ENCODE measurements at places on chromosomes 16 and 17.

- no peak for DNase-seq
Measured at GRCh38 chr17:28684963-28685362, 23.0 kb downstream of the SUPT6H start.

GRCh38 chr16:90016339-90016950 lies 2.8 kb downstream of the DBNDD1 start:
- DNase-seq: no peak

DNA sequence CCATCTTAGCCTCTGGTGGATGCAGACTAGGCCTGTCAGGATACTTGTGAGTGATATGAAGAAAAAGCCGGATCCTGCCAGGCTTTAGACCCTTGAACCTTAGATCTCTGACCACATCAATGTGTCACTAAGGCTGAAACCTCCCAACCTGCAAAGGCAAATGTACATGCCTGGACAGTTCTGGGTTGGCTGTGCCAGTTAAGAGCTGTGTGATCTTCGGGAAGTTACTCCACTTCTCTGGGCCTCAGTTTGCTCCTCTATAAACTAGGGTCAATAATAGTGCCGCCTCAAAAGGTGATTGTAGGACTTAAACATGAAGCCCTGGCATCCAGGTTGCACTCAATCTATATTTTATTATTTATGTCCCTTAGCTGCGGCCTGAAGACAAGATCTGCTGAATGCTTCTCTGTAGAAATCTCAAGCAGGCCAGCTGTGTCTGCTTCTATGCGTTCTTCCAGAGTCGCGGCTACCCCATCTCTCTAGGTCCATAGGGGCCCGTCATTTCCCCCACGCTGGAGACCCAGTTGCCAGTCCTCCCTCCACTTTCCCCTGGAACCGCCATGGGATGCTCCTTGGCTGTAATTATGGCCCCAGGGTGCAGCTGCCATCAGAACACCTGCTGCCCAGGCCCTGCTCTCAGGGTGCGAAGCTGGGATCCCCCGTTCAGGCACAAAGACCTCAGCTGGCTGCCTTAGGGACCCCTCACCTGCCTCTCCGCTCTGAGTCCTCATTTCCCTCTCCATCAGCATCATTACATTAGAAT lies 50.2 kb downstream of the AKAP1 start:
- DNase-seq: no peak

DNA sequence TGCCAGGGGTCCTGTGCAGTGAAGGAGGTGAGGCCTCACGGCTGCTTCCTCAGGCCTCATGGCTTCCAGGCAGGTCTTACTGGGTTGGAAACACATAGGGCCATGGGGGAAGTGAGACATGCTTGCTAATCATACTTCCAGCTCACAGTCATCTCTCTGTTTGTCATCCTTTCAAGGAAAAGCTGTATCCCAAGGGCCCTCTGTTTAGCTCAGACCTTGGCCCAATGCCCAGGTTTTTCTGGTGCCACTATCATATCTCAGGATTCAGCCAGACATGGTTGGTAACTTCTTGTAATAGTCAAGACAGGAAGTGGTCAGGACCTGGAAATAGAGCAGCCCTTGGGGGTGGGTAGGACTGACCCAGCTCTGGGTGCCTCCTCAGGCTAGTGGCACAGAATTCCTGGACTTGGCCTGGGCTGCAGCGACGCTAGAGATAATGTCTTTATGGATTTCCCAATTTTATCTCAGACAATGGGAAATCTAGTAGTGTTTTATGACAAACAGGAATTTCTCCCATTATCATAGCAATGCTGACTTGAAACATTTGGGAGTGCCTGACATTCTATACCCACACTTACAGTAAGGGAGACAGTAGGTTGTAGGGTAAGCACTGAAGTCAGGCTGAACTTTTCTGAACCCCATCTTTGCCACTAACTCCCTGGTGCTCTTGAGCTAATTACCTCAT lies 13.5 kb upstream of the ITGB3 start:
- DNase-seq: peak; percentile 57

DNA sequence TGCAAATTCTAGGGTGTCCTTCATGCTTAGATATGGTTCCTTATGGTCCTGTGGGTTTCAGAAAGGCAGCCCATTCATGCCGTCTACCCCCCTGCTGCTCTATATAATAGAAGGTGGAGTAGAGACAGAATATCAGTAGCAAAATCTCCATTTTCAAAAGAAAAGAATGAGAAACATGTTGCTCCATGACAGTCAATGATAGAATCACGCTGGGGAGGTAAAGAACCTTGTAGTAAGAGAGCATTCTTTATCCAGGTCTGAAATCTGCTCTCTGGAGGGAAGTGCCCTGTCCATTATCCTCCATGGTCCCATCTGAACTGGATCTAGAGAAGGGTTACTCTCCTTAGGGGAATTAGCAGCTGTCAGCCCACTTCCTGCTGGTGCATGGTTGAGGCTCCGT lies 272.8 kb downstream of the WWOX start:
- no peak for DNase-seq

DNA sequence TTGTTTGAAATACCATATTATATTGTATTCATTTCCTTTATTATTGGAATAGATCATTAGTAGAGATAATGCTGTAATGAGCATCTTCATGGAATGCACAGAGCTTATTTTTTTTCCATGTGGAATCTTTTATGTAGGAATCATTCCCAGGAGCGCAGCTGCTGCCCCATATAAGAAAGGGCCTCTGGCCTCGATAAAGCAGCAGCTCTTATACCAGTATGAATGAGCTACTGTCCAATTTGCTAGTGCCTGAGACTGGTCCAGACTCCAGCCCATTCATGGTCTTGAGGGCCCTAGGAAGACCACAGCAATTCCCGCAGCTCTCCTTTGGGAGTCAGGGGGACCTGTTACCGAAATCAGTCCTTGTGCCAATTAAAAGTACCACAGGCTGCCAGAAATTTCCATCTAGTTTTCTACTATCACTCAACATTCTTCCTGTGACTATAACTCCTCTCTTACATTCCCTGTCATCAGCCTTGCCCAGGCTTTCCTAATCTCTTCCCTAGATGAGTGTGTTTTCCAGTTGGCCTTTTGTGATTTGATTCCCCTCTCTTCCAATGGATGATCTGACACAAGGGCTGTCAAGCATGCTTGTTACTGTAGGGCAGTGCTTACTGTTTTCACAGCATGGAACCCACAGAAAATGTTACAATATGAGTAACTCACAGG lies 1.9 kb downstream of the ZNF843 start:
- no peak for DNase-seq

- DNase-seq: no peak
Measured at GRCh38 chr17:27354491-27355081, 60.7 kb downstream of the WSB1 start.

GRCh38 chr16:74817851-74818250 lies 43.2 kb upstream of the FA2H start:
- no peak for DNase-seq

GRCh38 chr17:81508639-81509206 lies 3.9 kb downstream of the ACTG1 start:
- no peak for DNase-seq

DNA sequence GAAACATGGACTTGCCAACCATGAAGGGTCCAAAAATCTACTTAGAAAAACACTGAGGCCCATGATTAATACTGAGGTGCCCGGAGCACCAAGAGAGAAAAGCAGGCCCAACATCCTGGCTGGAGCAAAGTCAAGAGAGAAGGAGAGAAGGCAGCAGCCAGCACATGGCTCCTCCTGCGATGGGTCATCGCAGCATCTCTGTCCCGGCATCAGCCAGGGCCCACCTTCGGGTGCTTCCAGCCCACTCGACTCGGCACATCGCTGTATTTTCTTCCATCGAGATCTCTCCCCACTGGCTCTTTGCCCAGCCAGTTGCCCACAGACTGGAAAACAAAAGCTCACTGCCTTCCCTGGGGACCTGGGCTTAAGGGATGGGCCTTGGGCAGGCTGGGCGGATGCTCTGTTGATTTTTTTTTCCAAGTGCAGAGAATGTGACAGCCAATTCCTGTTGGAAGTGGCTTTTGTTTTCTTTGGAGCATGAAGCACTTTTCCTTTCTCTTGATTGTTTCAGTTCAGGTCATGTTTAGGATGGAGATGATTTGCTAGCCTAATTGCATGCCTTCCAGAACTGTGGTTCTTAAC lies 58.1 kb downstream of the CYB5B start:
- DNase-seq: no peak

- peak; percentile 58 for DNase-seq
Measured at GRCh38 chr17:27245230-27245696, 48.7 kb upstream of the WSB1 start.

- no peak for DNase-seq
Measured at GRCh38 chr17:17774009-17774881, 62.5 kb downstream of the SREBF1 start.

GRCh38 chr17:79840989-79841286 lies 1.7 kb upstream of the CBX4 start:
- DNase-seq: no peak

DNA sequence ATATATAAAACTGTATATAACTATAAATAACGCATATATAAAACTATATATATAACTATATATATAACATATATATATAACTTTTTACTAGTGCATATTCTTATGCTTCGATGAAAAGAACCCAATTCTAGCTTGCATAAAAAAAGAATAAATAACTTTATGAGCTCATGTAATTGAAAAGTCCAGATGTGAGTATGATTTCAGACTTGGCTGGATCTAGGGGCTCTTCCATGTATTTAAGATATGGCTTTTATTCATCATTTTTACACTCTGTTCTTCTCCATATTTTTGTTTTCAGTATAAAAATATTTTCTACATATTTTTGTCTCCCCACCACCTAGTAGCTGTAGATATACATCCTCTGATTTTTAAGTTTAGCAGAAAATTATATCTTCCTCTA lies 417.5 kb downstream of the CDH11 start:
- no peak for DNase-seq

- no peak for DNase-seq
Measured at GRCh38 chr17:80732268-80732667, 187.6 kb downstream of the RPTOR start.

- DNase-seq: no peak
Measured at GRCh38 chr16:73040136-73040535, 7.8 kb downstream of the ZFHX3 start.

DNA sequence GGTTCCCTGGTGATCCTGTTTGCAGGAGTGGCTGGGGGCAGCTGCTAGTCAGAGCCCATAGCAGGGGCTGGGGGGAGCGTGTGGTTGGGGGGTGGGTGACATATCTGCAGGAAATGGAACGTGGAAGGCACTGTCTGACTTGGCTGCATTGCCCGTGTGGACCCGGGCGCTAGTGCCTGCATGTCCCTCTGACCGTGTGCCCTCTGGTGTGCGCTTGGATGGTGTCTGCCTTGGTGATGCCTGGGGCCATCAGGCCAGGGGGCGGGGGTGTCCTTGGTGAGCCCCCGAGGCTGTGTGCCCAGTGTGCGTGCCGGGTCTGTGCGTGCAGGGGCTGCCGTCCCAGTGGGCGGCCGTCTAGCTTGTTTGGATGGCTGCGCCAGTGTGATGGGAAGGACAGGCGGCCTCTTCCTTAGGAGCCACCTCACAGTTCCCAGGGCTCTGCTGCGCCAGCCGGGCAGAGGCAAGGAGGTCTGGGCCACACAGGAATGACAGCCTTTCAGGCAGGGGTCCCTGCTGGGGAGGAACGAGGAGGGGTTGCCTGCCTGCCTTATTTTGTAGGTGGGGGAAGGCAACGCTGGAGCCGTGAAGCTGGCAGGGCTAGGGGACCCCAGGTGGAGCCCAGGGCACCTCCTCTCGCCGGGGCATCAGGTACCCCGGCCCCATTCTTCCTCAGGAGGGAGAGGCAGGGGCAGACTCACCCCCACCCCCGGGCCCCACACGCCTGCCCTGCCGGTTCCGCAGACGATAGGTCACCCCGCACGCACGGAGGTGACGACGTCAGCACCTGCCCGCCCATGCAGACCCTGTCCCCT lies 693 bp downstream of the NDRG4 start:
- DNase-seq: no peak

GRCh38 chr16:88684569-88685155 lies 1.6 kb downstream of the SNAI3 start:
- no peak for DNase-seq

- peak; percentile 53 for DNase-seq
Measured at GRCh38 chr17:41547921-41548843, 20.1 kb upstream of the KRT19 start.

DNA sequence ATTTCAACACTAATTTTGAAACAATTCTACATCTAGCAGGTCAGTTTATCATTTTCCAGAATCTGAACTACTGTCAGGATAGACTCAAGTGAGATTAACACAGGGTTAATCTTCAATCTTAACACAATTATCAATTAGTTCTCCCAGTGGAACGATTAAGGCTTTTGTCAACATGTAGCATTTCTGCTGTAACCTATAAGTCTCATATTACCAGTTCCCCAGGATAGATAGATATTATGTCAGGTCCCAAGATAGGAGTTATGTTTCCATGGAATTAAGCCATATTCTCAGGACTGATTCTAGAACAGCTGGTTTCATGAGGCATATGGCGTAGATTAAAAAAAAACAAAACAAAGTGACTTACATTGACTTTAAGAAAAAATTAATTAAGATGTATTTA lies 4.4 kb upstream of the FBF1 start:
- no peak for DNase-seq

- DNase-seq: no peak
Measured at GRCh38 chr17:58680038-58680369, 11.8 kb downstream of the TEX14 start.

GRCh38 chr16:81164481-81164880 lies 68.3 kb upstream of the GCSH start:
- DNase-seq: no peak

DNA sequence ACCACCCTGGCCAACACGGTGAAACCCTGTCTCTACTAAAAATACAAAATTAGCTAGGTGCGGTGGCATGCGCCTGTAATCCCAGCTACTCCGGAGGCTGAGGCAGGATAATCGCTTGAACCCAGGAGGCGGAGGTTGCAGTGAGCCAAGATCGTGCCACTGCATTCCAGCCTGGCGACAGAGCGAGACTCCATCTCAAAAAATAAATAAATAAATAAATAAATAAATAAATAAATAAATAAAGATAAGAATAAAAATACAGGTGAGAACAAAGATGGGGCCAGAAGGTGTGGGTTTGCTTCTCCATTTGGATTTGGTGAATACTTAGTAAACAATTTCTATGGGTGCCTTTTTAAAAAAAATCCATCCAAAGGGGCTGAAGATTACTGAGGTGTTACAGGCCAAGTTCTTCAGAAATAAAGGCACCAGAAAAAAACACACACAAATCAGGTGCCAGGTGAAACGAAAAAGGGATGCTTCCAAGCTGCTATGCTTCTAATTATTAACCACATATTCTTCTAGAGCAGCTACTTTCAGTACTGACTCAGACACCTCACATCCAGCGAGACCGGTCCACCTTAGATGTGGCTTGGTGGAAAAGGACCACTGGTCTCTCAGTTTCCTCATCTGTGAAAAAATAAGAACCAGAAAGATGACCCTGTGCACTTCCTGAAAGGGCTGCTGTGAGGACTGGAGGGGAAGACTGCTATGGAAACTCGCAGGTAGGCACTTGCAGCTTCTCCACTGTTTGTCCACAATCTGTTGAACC lies 9.2 kb downstream of the GLYR1 start:
- DNase-seq: no peak

- no peak for DNase-seq
Measured at GRCh38 chr17:28744104-28744971, 527 bp downstream of the TRAF4 start.

DNA sequence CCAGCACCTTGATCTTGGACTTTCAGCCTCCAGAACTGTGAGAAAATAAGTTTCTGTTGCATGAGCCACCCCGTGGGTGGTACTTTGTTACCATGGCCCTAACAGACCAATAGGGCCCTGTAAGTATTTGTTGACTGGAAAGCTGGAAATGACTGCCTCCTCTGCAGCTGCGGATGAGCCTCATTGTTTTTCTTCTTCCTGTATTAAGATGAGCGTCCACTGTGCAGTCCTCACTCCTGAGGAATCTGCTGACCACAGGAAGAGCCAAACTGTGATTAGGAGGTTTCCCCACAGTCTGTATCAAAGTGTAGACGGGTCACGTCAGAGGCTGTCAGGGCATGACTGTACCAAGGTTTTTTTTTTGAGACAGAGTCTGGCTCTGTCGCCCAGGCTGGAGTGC lies 12.2 kb upstream of the AKTIP start:
- DNase-seq: no peak

All from stimulated activated naive B cell treated with anti-CD40 and anti-IgM and Interleukin-4, amounts not matched to agents 10 μg/mL and 1 μg/mL and 100 μg/mL, for 72 hours (primary cell).